RPMI8226 (cell line): ENCODE measurements at places on chromosomes 2 and 18.

GRCh38 chr18:38038242-38038641, 472.6 kb upstream of the CELF4 start:
- no peak for DNase-seq

DNA sequence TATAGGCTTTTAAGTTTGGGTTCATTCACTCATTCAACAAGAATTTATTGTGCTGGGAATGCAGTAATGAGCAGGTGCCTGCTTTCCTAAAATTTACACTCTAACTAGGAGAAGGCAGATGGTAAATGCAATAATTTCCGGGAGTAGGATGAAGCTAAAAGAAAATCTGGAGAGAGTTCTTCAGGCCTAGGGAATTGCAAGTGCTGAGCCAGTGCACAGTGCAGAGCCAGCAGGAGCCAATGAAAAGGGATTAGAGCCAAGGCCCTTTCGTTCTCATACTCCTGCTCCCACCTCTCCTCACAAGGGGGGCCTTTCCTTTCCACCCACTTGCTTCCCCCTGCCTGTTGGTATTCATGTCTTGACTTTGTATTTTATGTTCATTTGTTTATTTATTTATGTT, 55.1 kb downstream of the CFAP221 start:
- no peak for DNase-seq

DNA sequence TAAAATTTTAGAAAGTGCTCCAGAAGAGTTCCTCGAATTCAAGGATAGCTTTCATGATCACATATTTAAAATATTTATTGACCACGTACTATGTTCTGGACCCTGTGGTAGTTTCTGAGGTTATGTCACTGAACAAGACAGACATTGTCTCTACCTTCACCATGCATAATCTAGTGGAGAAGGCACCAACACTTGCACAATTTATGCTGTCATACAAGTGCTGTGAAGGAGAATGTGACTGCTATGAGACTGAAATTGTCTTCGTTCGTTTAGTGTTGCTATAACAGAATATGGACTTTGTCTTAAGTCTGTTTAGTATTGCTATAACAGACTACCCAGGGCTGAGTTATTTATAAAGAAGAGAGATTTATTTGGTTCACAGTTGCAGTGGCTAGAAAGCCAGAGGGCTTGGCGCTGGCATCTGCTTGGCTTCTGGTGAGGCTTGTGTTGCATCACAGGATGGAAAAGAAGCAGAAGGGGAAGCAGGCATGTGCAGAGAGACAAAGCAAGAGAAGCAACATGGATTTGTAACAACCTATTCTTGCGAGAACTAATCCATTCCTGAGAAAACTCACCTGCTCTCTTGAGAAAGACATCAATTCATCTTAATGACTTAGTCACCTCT, 50.0 kb upstream of the RFX8 start:
- DNase-seq: no peak

DNA sequence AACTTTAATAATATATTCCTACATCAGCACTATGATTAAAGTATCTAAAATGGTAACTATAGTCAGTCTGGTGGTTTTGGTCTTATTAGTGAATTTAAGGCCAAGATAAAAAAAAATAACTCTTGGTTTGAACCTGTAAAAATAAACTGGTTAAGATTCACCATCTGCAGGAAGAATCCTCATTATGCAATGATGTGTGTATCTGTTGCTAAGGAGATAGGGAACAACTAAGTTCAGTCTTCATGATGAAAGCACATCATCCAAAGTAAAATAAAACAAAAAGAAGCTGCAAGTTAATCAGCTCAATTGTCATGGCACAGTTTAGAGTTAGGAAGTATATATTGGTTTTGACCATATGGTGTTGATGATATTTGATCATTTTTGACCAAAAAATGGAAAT, 466.0 kb downstream of the NYAP2 start:
- DNase-seq: no peak

DNA sequence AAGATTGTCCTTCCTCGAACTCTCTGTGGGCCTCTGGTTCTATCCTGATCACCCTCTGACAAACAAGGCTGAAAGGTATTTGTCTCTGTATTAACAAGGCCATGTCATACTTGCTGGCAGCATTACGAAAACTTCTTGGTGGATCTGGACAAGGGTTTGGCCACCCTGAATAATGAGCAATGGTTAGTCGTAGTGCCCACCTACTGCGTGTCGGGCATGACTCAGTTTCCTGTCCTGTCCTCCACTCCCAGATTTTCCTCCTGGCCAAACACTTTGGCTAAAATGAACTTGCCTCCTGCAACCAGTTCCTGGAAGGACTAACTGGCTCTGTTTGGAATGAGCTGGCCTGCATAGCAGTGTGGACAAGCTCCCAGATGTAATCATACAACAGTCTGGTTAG, 198.5 kb upstream of the SMIM21 start:
- no peak for DNase-seq

GRCh38 chr18:29823671-29824070, 1218.9 kb downstream of the DSC3 start:
- DNase-seq: no peak

- no peak for DNase-seq
These were observed 91.3 kb downstream of the MEIS1 start for GRCh38 chr2:66526180-66526579.

- no peak for DNase-seq
These were observed 782 bp downstream of the FAM228B start for GRCh38 chr2:24123922-24124580.

DNA sequence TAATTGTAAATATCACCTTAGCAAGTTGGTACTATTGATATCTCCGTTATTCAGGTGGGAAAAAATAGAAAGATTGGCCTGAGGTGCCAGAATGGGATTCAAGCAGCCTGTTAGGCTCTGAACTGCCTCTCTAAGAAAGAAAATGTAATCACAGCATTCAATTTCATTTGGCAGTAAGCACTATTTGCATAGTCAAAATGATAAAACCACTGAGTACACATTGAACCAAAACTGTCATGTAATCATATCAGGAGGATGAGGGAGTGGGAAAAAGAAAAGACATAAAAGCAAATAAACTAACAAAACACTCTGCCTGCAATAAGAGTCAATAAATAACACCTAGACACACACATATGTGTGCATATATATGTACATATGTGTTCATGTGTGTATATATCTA, 103.9 kb upstream of the TACR1 start:
- no peak for DNase-seq

DNA sequence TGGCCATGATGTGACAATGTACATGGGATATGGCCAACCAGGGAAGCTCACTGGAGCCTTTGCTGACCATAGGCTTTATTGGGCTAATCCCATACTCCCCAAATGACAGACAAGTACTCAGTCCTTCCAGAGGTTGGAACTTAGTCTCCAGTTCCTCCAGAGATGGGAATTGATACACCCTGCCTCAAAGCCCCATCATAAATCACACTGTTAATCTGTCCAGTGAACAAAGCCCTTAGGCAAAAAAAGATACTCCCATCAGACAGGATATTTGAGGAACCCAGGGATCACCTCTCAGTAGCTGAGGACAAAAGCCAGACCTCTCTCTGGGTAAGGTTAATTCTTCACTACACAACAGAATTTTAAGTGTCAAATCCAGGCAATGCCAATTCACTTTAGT, 247.5 kb upstream of the CDH20 start:
- no peak for DNase-seq

DNA sequence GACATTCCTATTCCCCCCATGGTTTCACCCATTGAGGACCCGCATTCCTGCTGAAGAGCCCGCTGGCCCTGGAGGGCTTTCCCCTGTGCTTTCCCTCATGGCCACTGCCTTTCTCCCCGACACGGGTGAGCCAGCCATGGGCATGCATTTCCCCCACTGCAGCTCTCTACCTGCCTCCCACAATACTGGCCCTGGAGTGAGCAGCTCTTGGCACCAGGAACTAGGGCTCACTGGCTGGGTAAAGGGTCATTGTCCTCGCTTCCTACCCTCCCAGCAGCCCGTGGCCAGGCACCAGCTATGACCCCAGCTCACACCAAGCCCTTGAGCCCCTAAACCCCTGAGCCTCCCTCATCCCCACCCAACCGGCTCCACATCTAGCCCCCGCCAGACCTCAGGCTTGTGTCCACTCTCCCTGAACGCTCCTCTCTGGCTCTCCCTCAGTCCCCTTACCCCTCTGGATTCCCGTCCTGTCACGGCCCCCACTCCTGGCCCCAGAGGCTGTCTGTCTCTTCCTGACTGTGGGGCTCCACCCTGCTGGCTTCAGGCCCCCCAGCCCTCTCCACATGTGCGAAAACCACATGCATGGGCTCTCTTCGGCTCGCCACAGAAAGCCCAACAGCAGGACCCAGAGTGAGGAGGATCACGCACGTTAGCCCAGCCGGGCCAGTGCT, 199.8 kb downstream of the ZFP36L2 start:
- no peak for DNase-seq

DNA sequence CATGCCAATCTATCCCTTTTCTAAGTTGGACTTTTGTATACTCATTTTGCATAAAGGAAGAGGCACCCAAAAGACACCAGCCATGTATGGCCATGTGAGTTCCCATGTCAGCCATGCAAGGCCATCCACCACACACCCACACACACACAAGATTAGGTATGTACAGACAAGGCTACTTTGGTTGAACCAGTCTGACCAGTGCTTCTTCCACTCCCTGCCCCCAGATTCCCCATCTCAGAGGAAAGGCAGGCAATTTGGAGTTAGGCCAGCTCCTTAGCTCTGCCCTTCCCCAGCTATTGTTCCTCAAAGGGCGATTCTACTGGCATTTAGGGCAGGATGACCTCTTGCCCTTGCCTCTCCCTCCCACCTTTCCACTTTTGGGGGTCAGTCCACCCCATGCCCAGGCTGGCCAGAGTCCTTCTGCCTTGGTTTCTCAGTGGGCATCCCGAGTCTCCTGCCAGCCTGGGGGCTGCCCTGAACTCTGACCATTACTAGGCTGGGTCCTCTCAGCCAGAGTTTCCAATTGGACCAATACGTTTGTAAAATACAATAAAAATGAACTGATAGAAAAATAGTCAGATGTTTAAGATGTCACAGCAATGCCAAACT, 101.1 kb downstream of the ZBTB7C start:
- no peak for DNase-seq

- DNase-seq: no peak
These were observed 20.5 kb upstream of the SLC35F5 start for GRCh38 chr2:113776949-113777348.

DNA sequence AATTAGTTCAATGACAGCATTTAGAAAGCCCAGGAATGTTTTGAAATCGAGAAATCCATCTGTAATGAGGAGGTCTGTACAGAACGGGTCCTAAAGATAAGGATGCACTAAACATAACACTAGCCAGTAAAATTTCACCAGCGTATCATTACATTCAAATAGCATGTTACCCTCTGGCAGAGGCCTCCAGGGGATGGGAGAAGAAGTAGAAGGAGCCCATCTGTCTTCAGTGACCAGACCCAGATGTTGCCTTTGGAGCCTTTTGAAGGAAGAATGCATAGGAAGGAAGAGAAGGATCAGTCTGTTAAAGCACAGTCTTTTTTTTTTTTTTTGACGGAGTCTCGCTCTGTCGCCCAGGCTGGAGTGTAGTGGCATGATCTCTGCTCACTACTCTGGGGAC, 86.1 kb upstream of the BCL2L11 start:
- no peak for DNase-seq

- no peak for DNase-seq
These were observed 70.7 kb downstream of the TBC1D8 start for GRCh38 chr2:101080211-101081068.

DNA sequence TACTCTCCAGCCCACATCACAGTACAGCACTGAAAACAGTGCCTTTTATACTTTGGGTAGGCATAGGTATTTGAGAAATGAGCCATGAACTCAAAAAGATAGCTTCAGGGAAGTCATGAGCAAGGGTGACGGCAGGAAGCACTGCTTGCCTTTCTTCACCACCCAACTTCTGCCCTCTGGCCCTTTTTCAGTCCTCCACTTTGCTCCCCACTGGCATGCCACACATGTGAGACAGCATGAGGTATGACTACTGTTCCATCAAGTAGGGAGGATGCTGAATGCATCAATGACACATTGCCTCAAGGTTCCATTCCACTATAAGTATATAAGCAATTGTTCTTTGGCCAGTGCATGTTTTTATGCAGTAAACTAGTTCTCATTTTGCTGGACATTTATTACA, 373.0 kb downstream of the NRXN1 start:
- no peak for DNase-seq

- no peak for DNase-seq
These were observed 18.3 kb downstream of the ROCK2 start for GRCh38 chr2:11325961-11326676.

DNA sequence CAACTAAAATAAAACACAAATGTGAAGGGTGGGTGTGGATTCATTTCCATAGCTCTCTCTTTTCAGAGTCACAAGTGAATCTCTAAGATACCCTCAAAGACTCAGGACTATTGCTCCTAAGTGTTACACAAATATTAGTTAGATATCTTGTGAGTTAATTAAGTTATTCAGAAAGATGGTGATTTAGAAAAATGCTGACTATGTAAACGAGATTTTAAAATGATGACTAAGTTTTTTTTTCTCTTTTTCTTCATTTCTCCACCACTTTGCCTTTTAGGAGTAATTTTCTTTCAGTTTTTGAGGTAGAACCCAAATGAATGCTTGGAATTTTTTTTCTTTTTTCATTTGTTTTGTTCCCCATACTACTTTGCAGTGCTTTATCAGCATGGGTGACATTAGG, 479.7 kb downstream of the SPAG16 start:
- DNase-seq: no peak

DNA sequence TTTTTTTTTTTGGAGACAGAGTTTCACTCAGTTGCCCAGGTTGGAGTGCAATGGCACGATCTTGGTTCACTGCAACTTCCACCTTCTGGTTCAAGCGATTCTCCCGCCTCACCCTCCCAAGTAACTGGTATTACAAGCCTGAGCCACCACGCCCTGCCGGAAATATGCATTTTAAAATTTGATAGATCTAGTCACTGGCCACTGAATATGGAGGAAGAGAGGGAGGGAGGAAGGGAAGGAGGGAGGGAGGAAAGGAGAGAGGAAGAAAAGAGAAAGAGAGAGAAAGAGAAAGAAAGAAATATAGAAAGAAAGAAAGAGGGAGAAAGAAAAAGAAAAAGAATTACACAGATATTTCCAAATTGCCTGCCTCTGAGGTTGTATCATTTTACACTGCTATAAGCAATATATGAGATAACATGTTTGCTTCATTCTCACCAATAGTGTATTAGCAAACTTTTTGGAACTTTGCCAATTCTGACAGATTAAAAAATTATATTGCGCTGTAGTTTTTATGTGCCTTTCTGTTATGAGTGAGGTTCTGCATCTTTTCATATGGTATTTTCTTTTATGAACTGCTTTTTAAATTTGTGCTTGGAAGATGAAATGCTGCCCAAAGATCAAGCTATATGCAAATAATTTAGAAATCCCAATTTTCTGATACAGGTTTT, 161.2 kb upstream of the MAP3K20 start:
- no peak for DNase-seq
